Renal cortex interstitium (tissue), 15 donors: ENCODE measurements at places on chromosomes 11 and 22.

- no peak for DNase-seq
These were observed 134.1 kb downstream of the UVRAG start for GRCh38 chr11:75949023-75949672.

GRCh38 chr22:50217543-50218152 is 16.8 kb downstream of the SELENOO start:
- no peak for DNase-seq

DNA sequence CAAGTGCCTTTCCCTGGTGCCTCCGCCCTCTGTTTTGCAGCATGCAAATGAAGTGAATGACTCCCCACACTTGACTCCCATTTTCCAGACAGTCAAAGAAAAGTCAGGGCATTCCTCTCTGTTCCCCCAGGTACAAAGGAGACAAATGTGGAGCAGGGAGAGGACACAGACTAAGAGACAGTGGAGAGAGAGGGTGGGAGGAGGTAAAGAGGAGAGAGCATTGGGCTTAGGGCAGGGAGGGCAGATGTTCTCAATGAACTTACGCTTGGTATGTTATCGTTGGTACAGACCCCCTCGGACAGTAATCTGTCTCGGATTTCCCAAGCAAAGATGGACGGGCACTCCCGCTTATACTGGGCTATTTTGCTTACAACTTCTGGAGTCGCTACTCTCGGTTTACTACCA is 9.8 kb downstream of the PAX6 start:
- no peak for DNase-seq

DNA sequence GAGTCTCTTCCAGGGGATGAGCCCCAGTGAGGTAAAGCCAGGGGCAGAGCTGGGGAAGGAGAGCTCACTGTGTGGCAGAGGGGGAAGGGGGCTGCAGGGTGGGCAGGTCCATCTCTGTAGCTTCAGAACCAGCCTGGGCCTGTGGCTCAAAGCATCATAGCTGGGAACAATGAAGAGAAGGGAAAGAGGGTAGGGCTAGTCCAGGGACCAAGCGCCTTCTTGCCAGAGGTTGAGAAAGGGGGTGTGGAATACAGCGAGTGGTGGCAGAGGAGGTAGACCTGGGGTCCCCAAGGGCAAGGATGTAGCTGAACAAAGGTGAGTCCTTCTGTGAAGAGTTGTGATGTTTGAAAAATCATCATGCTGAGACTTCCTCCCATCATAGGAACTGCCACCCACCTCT is 1.2 kb upstream of the PLA2G3 start:
- DNase-seq: no peak

DNA sequence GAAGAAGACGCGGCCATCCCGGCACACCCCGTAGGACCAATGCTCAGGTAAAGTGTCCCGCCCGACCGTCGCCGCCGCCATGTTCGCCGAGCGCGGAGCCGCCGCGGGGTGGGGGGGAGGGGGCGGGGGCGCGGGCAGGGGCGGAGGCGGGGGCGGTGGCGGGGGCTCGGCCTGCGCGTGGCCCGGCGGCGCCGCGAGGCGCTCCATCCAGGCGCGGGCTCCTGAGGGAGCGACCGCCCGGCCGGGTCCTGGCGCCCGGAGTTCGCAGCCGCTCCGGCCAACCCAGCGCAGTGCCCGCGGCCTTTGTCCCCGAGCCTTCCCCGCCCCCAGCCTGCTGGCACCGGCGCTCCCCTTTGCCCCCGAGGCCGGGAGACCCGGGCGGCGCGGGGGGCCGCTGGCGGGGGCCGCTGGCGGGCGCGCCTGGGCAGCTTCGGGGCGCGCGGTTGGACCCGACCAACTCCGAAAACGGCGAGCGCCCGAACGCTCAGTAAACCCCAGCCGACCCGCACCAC is at the start of gene PLEKHA7:
Gene PLEKHA7 (minus strand): TSS at position 94 of the 512 bp plus-strand sequence. CDS start 13 bp downstream, at position 81.
- no peak for DNase-seq

DNA sequence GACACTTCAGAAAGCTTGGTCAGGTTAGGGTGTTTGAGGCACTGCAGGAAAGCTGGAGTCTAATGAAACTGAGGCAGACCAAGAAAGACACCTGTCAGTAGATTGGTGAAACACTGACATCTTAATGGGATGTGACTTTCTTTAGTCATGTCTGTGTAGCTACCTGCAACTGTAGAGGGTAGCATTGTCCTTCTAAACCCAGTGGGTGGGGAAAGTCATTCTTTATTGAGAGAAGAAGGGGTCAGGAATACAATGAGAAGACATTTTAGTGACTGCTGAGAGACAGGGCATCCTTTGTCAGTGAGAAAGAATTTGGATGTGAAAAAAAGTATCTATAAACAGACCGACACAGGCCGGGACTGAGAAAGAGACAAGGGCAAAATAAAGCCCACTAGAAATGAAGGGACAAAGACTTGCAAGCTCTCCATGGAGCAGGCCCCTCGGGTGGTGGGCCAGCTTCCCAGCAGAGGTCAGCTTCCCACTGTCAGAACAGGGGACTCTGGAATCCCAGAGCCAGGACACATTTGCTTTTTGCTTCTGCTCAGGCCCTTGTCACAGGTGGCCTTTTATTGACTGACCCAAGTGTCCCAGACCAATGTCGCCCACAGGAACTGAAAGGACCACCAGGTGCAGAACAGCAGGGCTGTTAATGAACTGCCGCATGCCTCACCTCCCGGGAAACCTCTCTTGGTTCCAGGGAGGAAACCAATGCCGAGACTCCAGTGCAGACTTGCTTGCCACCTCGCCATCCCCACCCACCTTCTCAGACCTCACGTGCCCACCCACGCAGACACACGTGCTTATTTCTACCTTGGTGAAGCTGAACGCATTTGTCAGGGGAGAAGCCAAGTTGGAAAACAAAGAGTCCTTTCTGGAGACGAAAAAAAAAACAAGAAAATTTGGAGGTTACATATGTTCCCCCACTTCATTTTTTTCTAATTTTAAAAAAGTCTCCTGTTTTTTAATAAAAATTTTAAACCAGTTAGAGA is 212.8 kb downstream of the TENM4 start:
- DNase-seq: no peak

DNA sequence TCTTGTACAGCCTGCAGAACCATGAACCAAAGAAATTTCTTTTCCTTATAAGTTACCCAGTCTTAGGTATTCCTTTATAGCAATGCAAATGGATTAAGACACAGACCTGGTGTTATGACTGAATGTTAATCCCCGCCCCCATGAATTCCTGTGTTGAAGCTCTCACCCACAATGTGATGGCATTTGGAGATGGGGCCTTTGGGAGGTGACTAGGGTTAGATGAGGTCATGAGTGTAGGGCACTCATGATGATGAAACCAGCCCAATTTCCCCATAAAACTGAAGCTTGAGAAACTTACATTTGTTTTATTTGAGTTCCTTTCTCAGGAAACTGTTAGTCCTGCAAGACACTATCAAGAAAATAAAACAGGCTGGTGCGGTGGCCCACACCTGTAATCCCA is 115.8 kb upstream of the THY1 start:
- no peak for DNase-seq

GRCh38 chr22:20029550-20030225 is 8.8 kb downstream of the TANGO2 start:
- DNase-seq: no peak

GRCh38 chr11:131186629-131187101 is 183.8 kb upstream of the NTM start:
- DNase-seq: no peak

- no peak for DNase-seq
These were observed 53.3 kb upstream of the PTPN5 start for GRCh38 chr11:18844753-18845367.

DNA sequence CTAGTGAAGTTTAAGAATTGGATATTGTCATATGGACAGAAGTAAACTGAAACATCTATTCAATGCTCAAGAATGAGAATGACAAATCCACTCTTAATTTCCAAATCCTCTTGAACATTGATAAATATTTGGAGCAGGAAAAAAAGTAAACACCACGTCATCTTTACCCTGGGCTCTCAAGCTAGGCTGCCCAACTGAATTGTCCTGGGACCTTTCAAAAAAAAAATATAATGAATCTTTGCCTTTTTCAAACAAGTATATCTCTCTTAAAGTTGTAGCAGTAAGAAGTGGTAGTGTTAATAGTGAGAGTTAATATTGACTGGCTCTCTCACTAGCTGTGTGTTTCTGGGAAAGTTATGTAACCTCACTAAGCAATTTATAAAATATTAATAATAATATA is 374.3 kb downstream of the LRRC4C start:
- DNase-seq: no peak

- no peak for DNase-seq
These were observed 28.5 kb upstream of the CD82 start for GRCh38 chr11:44536788-44537516.

DNA sequence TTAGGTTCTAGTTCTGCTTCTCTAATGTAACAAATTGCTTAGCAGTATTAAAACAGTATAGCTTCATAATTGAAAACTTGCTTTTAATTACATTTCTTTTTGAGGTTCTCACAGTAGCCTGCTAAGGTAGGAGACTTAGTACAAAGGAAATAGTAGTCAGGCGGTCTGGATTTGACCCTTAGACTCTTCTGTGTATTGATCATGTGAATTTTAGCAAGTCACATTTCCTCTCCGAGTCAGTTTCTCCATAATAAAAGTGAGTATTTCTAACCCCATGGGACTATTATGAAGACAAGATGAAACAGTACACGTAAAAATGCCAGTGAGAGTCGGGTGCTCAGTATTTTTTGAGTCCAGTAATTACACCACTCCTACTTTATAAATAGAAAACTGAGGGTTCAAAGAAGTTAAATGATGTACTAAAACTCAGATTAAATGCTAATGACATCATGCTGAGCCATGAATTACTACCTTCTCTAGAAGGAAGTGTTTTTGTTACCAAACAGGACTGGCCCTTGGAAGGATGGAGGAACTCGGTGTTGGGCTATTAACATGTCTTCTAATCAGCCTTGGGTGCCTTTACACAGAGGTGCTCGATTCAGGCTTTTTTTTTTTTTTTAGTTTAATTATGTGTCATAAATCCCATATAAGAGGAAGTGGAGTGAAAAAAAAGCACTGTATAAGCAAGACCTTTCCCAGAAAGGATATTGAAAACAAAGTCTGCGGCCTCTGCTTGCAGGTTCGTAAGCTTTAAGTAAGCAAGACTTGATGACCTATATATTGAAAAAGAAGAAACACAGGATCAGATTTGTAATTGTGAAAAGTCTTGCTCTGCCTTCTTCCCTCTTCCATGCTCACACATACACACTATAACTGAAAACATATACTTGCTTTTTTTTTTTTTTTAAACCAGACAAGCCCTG is 109.0 kb downstream of the EMSY start:
- DNase-seq: no peak

GRCh38 chr11:62012451-62012831 is 45.0 kb upstream of the FTH1 start:
- no peak for DNase-seq

DNA sequence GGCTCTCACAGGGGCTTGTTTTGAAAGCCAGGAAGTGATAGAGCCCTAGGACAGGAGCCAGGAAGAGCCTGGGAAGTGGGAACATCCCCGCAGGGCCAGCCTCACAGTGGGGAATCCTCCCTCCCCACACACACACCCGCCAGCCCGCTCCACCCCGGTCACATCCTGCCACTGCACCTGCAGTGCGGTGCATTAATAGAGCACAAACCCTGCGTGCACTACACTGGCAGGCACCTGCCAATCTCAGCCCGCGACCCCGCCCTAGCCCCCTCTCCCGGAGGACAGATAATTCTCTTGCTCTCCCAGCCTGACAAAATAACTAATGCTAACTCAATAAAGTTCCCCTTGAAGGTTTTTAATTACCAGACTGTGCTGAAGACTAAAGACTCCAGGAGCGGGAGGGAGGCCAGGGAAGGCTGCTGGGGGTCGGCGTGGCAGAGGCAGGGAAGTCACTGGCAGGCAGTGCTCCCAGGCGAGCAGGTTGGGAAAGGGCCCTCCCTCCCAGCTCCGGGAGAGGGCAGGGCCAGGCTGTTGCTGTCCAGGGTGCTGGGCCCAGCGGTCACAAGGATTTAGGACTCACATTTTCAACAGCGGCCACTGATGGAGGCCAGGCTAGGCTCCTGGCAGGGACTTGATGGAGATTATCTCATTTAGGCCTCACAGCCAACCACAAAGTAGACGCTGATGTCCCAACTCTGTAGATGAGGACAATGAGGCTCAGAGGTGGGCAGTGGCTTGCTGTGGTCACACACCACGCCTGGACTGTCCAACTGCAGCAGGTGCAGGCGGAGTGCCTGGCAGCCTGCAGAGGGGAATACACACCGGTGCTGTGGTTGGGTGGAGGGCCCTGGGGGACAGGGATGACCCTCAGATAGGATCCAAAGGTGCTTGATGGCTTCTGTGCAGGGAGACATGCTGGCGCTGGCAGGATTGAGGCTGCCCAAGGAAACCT is 23.9 kb upstream of the TCF20 start:
- DNase-seq: no peak

DNA sequence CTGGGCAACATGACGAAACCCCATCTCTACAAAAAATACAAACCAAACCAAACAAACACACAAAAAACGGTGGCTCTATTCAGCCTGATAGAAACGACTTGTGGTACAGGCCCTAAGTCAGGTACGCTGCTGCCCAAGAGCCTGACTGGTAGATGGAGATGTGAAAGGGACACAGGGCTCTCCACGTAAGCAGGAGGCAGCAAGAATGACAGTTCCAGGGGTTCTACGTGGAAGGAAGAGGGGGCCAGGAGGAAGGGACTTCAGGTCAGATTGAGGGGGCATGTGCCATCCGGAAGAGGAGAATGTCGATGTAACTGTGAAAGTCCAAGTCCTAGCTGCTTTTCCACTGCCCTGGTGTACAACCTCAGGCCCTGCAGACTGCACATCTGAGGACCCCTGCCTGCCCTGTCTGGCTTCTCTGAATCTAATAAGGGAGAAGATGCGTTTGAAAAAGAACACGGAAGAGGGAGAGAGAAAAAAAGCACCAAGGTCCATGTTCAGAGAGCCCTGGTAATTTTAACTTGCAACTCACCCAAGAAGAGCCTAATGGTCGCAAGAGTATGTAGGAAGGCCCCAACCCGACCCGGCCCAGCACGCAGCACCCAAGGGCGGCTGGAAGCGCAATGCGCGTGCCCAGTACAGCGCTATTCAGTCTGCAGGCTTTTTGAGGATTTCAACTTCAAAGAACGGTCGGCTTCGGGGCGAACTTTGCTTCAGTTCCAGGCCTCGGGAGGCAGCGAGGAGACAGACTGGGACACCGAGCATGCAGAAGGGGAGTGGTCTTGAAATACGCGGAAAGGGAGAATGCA is 909 bp upstream of the ZNRD2 start:
- no peak for DNase-seq

GRCh38 chr11:34909955-34910354 is 6.2 kb downstream of the APIP start:
- no peak for DNase-seq

DNA sequence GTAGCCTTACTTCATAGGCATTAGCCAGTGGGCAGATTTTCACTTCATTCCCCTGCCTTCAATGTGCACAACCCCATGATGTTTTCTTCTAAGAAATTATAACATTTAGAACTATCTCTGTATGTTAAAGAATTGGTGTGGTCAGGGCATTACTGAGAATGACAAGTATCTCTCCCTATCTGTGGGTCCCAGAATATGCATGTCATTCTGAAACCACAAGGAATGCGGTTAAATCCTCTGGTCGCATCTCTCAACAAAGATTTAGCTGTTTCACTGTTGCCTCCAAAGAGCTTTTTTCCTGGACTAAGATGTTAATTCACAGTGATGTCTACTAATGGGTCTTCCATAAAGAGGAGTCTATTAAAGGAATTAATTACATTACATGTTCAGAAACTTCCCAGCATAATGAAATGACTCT is 62.7 kb downstream of the LIF start:
- DNase-seq: no peak

- DNase-seq: no peak
These were observed 77.7 kb downstream of the MAML2 start for GRCh38 chr11:96265220-96265737.

- no peak for DNase-seq
These were observed 32.2 kb downstream of the CSNK2A3 start for GRCh38 chr11:11320825-11321224.

- DNase-seq: no peak
These were observed 298.4 kb upstream of the CADM1 start for GRCh38 chr11:115802641-115803040.
